ENCODE measurements at places on chromosomes 12 and 14.

DNA sequence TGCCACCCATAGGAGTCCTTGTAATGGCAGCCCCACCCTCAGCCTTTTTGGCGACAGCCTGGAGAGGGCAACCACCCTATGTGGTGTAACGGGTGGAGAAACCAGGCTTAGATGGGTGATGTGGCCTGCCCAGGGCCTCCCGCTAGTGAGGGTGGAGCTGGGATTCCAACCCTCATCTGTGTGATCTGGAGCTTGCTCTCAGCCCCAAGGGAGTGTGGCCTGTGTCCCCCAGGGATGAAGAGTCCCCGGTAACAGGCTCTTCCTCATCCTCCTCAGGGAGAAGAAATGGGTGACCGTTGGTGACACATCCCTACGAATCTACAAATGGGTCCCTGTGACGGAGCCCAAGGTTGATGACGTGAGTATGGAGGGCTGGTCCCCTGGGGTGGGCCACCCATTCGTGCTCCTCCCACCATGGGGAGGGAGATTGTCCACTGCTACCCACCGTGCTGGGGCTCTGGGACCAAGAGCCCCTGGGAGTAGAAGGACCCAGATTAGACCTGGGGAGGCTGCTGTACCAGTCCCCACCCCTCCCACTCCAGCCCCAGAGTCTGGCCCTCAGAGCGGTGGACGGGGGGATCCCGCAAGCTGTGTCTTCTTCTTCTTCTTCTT is 8.8 kb downstream of the BCL7A start:
- DNase-seq = no peak

GRCh38 chr14:49972131-49972671 is 79.3 kb downstream of the ARF6 start:
- DNase-seq = peak; percentile 66

DNA sequence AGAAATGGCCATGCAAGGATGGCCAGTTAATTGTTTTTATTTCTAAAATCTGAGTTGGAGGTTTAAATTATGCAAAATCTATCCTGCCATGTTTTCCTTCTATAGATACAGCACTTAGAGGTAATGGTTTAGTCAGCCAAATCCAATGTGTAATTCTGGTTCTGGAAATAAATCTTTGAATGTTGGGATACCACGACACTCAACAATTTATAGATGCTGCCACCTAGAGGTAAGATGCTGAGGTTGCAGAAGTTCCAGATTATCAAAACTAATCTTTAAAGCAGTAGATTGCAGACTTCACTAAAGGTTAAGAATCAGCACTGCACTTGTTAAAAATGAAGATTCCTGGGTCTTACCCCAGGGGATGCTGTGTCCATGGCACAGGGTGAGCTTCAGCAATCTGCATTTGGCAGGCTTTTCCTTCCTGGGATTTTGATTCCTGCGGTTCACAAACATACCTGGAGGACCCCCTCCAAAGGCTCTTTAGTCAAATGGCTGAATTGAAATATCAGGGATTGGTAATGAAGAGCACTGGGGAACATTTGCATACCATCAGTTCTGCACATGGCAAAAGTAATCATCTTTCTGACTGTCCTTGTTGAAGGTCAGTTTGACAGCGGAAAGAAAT is 53.4 kb upstream of the ANO4 start:
- no peak for DNase-seq

DNA sequence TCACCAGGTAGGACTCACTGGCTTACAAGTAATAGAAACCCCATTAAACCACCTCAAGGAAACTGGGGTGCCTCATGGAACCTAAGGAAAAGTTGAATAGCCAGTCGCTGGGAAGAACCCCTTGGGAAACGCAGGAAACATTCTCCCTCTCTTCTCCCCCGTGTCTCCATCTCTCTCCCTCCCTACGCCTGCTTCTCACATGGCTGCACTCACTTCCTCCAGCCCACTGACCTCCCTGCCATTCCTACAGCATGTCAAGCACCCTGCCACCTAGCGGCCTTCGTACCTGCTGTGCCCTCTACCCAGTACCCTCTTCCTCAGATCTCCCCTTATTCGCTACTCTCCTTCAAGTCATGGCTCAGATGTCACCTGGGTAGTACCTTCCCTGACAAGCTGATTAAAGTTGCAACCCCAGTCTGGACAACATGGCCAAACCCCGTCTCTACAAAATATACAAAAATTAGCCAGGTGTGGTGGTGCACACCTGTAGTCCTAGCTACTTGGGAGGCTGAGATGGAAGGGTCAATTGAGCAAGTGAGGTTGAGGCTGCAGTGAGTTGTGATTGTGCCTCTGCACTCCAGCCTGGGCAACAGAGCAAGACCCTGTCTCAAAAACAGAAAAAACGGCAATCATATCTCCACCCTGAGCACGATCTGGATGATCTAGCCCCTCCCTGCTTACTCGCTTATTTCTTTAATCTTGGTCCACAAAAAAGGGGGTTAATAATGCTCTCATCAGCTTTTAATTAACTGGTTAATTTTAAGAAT is 6.4 kb upstream of the DTX1 start:
- DNase-seq = no peak

- DNase-seq = peak; percentile 3
Measured at GRCh38 chr14:95346820-95347219, 27.1 kb upstream of the CLMN start.
